Stimulated activated CD8-positive, alpha-beta memory T cell treated with anti-CD3 and anti-CD28 coated beads, Interleukin-7, amount 100 ng/mL, for 1 hour (primary cell): ENCODE measurements at places on chromosomes 2 and 18.

GRCh38 chr2:200944467-200945394 is 18.7 kb downstream of the ORC2 start:
- DNase-seq = no peak

GRCh38 chr2:201363857-201364560 is 6.9 kb upstream of the FLACC1 start:
- no peak for DNase-seq

DNA sequence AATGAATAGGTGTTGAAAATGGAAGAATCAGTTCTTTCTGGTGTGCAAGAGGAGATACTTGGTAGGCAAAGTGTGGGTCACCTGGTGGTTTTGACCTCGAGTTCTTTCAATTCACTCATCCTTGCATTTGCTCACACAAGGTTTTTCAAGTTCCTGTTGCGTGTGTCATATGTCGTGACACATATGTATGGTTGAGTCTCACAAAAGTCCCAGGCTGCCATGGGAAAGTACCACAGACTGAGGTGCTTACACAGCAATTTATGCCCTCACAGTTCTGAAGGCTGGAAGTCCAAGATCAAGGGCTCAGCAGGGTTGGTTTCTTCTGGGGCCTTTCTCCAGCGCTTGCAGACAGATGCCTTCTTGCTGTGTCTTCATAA is 64.4 kb downstream of the NCK2 start:
- DNase-seq = no peak

- DNase-seq = no peak
Measured at GRCh38 chr18:41268271-41268670, 686.8 kb upstream of the PIK3C3 start.

DNA sequence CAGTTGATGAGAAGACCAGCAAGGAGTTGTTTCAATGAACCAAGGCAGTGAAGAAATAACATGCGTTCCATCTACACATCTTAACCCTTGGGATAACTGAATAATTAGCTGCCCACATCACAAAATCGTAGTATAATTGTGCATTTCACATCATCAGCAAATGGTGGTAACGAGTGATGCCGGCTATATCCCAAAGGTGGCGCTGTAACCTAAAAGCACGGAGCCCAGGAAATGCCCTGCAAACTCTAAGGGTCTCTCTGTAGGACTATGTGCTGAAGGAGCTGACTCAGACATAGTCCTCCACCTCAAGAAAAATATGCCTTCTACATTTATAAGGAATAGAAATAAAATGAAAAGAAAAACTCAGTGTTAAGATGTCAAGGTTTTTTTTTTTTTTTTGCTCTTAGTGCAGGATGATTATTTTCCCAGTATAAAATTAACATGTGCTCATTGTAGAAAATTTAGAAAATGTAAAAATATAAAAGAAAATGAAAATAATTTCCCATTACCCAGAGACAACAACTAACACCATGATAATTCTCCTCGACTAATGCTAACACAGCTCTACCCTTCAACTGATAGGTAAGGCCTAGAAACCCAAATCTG is 23.1 kb upstream of the DSG3 start:
- DNase-seq = no peak

DNA sequence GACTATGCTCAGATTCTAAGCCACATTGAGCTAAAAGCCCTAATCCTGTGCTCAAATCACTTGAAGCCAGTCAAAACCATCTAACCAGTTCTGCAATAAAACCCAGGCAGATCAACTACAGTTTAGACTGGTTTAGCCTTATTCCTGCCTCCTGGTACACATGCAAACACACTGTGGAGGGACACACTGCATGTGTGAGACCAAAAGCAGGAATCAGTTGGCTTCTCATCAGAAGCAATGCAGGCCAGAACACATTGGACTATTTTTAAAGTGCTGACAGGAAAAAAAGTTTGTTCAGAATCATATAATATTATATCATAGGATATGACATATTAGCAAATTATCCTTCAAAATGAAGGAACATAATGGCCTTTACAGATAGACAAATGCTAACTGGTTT is 52.5 kb upstream of the NT5C1B start:
- no peak for DNase-seq

GRCh38 chr18:58316396-58317342 is 272.6 kb downstream of the NEDD4L start:
- DNase-seq = no peak

- peak; percentile 51 for DNase-seq
Measured at GRCh38 chr2:231786177-231786916, at the start of gene COPS7B. COPS7B (plus strand) TSS chr2:231786445; CDS start chr2:231788571, 2,126 bp downstream.

GRCh38 chr18:63646936-63647335 is 2.9 kb upstream of the SERPINB4 start:
- DNase-seq = no peak

DNA sequence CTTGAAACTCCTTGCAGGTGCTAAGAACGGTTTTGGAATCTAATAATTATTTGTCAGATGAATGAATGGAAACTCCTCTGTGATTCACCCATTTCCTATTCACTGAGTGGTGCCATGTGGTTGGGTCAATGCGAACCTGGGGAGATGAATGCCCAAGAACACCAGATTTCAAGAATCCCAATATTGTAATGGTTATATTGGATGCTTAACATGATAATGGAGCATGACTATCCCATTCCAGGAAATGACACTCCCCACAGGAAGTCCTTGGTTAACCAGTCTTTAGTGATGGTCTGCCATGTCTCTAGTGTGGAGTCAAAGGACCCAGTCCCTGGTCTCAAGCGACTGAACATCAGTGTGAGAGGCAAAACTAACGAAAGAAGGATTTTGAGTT is 67.9 kb upstream of the ST3GAL5 start:
- DNase-seq = no peak

- no peak for DNase-seq
Measured at GRCh38 chr2:71889759-71890684, 257.6 kb downstream of the CYP26B1 start.

DNA sequence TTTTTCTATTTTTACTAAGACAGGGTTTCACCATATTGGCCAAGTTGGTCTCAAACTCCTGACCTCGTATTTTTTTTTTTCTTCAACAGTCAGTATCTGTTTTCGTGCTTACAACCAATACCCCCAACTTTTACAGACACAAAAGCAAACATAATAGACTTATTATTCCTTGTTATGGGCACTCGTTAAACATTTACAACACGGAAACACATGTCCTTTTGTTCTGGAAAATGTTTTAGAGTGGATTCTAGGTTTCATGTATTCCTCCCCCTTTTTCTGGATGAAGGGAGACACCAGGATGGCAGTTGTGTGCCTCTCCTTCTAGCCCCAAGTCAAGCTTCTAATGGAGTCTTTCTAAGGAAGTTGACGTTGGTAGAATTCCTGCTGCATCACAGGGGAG is 88.8 kb downstream of the CD226 start:
- DNase-seq = no peak

DNA sequence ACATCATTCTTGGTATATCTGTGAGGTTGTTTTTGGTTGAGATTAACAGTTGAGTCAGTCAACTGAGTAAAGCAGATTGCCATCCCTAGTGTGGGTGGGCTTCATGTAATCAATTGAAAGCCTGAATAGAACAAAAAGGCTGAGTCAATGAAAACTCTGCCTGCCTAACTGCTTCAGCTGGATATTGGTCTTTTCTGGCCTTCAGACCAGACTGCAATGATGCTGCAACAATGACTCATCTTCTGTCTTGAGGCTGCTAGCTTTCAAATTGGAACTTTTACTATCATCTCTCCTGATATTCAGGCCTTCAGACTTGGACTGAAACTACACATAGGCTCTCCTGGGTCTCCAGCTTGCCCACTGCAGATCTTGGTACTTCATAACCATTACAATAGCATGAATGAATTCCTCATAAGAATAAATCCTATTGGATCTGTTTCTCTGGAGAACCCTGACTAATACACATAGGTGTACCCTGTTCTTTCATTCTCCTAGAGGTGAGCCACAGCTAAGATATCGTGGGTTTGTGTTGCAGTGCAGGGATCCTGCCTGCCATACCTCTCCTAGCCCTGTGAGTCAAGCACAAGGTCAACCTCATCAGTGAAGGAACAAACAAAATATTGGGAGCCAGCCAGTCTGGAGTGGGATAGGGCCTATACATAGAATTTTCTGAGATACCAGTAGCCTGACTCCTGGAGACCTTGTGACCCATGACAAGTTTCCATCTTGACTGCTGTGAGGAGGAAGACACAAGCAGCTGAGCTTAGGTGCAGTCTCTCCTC is 473.8 kb downstream of the DCC start:
- DNase-seq = no peak
